ENCODE measurements at places on chromosomes 11 and 22.

- DNase-seq: no peak
These were observed 39.3 kb upstream of the MYO18B start for GRCh38 chr22:25702571-25703167.

DNA sequence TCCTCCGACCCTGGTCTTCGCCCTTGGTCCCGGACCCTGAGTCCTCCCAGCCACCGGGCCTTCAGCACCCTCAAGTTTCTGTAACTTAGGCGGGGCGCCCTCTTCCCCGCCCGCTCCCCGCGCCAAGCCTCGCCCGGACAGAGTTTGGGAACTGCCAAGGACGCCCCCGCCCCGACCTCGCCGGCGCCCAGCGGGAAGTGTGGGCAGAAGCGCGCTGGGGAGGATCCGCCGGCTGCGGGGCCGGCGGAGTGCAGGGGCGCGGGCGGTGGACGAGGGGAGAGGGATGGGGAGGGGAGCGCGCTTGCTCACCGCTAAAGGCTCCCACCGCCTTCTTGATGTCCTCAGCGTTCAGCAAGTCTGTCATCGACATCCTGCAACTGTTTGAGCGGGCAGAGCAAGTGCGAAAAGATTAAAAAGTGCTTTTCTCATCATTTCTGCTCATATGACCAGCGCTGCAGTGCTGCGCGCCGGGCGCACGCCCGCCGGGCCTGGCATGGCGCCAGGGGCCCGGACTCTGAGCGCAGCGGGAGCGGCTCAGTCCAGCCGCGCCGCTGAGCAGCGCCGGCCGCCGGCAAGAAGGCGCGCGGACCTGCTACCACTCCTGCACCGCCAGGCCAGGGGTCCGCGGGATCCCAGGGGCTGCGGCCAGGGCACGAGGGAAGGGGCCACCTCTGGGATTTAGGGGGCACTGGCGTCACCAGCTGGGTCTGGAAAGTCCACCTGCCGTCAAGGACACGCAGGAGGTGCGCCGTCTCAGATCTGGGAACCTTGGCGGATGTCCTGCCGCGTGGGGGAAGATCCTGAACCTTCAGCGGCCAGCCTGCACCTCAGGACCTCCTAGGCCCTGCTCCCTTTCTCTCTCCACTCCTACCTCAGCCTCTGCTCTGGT is at the start of gene PVALB:
Gene PVALB, minus strand, starts transcription at position 400 of the 889 bp plus-strand sequence. Its CDS starts 30 bp downstream, at position 370.
- DNase-seq: peak; percentile 21

GRCh38 chr11:75561426-75562047 is 516 bp upstream of the SERPINH1 start:
- no peak for DNase-seq

- DNase-seq: peak; percentile 67
These were observed 34.7 kb downstream of the ALG9 start for GRCh38 chr11:111836721-111837120.

DNA sequence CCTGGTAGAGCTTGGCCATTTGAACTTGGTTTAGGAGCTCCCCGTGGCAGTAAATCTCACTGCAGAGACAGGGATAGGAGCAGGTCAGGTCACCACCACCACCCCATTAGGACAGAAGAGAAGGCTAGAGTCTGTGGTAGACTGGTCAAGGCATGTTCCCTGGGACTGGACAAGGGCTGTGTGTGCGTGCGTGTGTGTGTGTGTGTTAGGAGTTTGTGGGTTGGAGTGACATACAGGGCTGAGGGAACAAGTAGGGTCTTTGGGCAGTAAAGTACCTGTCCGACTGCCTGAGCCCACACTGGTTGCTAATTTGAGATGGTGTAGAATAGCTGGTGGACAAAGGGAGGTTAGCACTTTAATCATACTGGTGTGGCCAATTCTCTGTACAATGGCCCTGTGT is 16.1 kb downstream of the TREH start:
- DNase-seq: no peak

DNA sequence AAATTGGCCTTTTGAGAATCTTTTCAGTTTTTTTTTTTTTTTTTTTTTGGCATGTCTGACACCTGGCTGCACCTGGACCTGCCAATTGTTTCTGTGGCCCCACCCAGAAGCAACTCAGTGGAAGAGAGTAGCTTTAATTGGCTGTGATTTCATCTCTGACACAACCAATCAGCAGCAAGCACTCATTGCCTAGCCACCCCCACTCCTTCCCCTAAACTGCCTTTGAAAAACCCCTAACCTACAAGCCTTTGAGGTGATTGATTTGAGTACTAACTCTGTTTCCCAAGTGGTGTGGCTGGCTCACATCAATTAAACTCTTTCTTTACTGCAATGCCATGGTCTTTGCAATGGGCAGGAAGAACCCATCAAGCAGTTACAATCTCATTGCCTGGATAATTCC is 98.2 kb upstream of the CHORDC1 start:
- DNase-seq: no peak

DNA sequence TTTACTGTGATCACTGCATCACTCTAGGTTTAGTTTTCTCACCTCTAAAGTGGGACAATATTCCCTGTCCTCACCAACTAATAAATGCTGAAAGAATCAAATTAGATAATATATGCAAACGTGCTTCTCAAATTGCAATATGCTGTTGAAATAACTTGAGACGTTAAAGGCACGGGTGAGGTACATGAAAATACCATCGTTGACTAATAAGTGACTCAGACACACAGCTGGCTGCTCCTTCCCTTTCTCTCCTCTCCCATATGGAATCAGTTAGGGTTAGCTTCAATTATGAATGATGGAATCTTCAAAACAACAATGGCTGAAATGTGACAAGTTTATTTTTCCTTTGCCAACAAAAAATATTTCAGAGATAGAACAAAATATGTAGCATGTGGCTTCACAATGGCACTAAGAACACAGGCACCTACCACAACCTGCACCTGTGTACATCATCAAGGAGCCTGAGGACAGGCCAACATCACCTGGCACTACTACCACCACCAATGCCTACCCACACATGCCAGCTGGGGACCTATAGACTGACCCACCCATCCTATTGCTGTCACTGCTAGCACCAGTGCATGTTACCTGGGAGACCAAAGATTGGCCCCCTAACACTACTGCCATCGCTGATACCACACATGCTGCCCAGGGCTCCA is 13.7 kb downstream of the GDPD4 start:
- peak; percentile 88 for DNase-seq

DNA sequence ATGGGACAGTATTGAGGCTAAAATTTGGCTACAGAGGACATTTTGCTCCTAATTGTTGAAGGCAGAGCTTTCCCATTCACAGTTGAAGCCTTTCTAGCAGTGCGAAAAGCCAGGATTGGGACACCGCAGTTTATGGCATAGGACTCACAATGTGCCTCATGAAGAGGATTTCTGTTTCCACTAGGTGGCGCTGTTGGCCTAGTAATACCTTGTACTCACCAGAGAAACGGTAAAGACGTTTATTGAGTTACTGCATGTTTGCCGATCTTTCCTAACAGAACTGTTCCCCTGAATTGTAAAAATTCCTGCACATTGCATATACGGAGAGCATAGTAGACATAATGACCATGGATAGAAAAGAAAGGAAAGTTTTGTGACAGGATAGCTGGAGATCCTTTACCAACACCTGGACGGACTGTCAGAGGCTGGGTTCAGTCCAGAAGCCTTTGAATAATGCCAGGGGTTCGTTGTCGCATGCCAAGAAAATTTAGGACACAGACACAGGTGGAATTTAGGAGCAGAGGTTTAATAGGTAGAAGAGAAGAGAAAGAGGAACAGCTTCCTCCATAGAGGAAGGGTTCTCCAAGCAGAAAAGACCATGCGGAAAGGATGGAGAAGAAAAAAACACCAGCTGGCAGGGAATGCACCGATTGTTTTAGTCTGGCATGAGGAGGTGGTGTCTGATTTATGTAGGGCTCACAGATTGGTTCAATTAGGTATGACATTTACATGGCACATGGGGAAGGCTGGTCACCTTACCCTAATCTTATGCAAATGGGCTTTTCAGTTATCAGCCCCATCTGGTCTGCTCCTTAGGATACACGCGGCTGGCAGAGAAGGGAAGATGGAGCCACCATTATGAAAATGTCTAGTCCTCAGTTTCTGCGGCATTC is 10.8 kb upstream of the OR51D1 start:
- peak; percentile 66 for DNase-seq

DNA sequence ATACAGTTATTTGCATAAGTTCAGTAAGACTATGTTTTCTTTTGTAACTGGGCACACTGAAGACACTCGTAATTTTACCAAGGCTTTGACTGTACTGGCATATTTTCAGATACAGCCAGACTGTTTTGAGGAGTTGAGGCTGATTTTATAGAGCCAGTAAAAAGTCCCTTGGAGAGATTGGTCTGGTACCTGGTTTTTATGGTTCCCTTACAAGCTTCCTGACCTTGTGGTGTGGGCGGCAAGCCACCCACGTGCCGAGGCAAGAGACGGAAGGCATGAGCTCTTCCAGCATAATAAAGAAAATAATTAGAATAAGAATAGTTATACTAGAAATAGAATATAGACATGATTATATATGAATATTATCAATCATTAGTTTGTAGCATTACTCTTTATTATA is 11.3 kb upstream of the GSTP1 start:
- DNase-seq: no peak

DNA sequence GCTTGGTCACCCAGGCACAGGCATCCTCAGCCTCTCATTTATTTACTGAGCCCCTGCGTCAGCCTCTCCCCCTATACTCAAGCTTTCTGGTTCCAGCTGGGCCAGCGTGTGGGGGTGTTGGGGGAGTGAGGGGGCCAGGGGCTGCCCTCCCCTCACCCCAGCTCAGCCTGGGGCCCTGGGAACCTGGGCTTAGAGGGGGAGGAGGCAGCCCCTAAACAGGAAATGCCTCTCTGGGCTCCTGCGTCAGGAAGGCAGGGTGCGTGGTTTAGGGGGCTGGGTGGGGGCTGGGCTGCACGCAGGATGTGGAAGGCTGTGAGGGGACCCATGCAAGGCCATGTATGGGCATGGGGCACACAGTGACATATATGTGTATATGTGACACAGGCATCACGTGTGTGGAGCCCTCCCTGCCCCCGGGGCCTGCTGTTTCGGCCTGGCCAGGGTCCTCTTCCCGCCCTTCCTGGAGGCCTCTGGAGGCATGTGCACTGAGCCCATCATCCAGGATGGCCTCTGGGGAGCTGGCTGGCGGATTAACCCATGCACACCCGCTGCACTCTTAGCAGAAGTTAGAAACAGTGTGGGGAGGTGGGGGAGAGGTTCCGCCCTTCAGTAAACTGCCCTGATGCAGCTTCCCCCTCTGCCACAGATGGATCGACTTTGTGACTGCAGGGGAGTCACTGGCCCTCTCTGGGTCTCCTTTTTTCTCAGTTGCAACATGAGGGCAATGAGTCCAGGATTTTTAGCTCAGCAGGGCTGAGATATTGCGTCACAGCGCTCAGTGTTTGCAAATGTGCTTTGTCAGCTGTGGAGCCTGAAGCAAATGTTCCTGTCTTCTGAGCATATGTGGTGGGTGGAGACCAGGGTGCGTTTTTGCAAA is 1.1 kb upstream of the CD248 start:
- DNase-seq: peak; percentile 84

- no peak for DNase-seq
These were observed 97.2 kb downstream of the GRIK4 start for GRCh38 chr11:120608760-120609211.

DNA sequence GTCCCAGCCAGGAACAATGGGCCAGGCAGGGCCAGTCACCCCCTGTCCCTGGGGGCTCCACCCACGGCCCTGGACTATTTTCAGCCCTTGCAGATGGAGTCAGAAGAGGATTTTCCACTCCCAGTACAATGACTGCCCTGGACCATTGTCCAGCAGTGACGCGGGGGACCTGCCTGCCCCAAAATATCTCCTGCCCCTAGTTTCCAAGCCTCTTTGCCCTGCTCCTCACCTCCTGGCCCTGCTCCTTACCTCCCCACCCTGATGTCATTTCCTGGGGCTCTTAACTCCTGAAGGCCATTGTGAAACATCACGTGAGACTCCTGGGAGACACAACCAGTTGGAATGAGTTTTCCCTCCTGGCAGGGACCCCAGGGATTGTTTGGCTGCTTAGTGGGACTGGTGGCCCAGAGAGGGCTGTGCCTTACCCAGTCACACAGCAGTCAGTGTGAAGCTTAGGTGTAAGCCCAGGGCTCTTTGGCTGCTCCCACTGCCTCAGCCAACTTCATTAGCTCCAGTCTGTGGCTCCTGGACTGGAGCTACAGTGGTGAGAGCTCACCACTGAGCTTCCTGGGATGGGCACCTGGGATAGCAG is 22.2 kb downstream of the P2RY2 start:
- no peak for DNase-seq

DNA sequence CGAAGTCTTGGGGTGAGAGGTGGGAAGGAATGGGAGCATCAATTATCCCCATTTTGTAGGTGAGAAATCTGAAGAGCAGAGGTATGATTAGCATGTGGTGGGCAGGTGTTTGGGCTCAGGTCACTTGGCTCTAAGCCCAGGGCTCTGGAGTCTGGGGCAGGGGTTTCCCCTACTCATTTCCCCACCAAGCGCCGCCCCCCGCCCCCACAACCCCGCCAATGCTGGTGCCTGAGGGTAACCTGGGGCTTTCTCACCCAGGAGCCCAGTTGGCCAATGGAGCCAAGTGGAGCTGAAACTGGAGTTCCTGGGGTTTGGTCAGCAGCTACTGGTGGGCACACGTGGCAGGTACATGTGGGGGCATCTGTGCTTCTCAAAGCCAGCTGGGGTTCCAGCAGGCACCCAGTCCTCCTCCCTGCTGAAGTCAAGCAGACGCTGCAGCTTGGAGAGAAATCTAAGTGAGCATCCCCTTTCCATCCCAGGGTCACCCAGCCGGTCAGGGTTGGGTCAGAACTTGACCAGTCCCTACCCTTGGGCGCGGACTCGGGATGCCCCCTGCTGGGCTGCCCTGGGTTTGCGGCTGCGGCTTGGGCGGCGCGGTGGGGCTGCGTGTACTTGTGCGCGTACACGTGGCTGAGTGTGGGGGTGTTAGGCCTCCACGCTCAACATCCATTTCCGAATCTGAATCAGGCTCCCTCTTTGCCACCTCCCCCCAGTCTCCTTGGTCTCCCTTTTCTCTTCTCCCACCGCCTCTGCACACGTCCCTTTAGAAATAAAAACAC is 1.7 kb upstream of the CHRM1 start:
- DNase-seq: no peak

GRCh38 chr11:63099555-63099954 is 44.5 kb downstream of the SLC22A24 start:
- no peak for DNase-seq

GRCh38 chr11:59854871-59855270 is 9.6 kb upstream of the CBLIF start:
- DNase-seq: no peak

- DNase-seq: no peak
These were observed 406.5 kb upstream of the CCDC90B start for GRCh38 chr11:83692675-83693074.

DNA sequence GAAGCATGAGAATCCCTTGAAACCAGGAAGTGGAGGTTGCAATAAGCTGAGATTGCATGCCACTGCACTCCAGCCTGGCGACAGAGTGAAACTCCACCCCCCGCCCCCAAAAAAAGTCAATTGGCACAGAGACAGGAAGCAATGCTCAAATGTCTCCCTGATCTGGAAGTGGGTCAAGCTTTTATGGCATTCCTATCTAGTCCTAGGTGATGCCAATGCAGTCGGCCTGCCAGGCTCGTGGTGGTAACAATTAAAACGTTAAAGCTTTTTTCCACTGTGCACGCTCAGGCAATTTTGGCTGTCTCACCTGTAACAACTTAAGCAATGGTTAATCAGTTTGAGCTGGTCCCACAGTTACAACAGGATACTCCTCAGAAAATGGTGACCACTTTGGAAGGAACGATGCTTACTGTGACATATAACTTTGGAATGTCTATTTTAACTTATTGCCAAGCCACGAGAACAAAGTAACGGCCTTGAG is 18.9 kb upstream of the PISD start:
- peak; percentile 72 for DNase-seq

All from astrocyte of the spinal cord (primary cell).